ENCODE measurements at places on chromosomes 6 and 20. TPM values are rescaled to one million over a fixed set of nuclear protein-coding genes. Genes with fewer than 3 reads are reported as not detected.

Gene PSORS1C1
- polyA plus RNA-seq, result 5.1 TPM

Gene CTCFL
- polyA plus RNA-seq, result not detected

Gene C6orf15
- polyA plus RNA-seq, result not detected

Gene KIF13A
- 25.3 TPM for polyA plus RNA-seq

Gene MDFI
- 12.6 TPM for polyA plus RNA-seq

Gene HLA-G
- not detected for polyA plus RNA-seq

- DNase-seq, result peak; percentile 61
- no peaks in the 10 kb centered on the region for H3K36me3 ChIP-seq
- H3K27me3 ChIP-seq, result no peaks in the 10 kb centered on the region
- H3K4me3 ChIP-seq, result no peak overlapping the region
Observed at GRCh38 chr20:50478162-50478990, 31.8 kb upstream of the PTPN1 start.

DNA sequence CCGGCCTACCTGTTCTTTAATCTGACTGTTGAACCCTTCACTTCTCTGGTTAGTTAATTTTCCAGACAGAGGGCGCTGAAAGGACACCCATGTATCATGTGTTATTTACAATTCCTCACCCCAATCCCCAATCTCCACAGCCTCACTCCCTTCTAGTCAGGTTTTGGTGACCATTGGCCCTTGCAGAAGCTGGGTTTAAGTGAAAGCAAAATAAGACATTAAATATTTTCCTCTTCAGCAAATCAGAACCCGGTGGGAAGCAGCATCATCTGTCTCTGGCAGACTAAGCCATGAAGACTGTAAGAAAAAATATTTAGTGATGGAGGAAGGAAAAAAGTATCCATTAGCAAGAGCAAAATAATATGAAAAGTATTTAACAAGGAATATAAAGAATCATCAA, 9.4 kb upstream of the HLA-DQA1 start:
- H3K27me3 ChIP-seq, result no peaks in the 10 kb centered on the region
- no peak overlapping the region for H3K4me3 ChIP-seq
- H3K4me1 ChIP-seq, result no peaks in the 10 kb centered on the region
- no peaks in the 10 kb centered on the region for H3K36me3 ChIP-seq
- H3K27ac ChIP-seq, result no peak overlapping the region
- DNase-seq, result peak; percentile 37

DNA sequence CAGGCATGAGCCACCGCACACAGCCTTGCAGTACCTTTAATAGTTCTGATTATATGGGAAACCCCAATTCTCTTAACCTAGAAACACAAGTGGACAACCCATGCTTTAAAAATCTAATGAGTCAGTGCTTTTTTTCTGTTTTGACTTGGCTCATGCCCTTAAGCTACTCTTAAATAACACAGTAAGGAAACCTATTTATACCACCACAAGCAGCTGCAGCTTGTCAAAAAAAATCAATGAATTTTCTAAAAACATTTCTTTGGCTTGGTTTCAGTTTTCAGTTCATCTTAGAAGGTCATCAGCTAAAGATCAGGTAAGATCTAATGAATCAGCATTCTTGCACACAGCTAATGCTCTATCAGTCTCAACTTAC, 124.1 kb upstream of the DST start:
- no peak for DNase-seq
- H3K27me3 ChIP-seq, result no peaks in the 10 kb centered on the region
- H3K27ac ChIP-seq, result no peak overlapping the region
- H3K36me3 ChIP-seq, result no peaks in the 10 kb centered on the region

GRCh38 chr6:17086469-17086868, 15.4 kb upstream of the STMND1 start:
- H3K36me3 ChIP-seq, result no peaks in the 10 kb centered on the region
- no peak overlapping the region for H3K4me3 ChIP-seq
- no peaks in the 10 kb centered on the region for H3K4me1 ChIP-seq
- peak; percentile 47 for DNase-seq
- peaks cover 7% of the 10 kb centered on the region for H3K27me3 ChIP-seq

GRCh38 chr6:127026247-127026646, 92.2 kb upstream of the RSPO3 start:
- H3K36me3 ChIP-seq, result no peaks in the 10 kb centered on the region
- no peak overlapping the region for H3K4me3 ChIP-seq
- no peak for DNase-seq
- no peaks in the 10 kb centered on the region for H3K4me1 ChIP-seq

DNA sequence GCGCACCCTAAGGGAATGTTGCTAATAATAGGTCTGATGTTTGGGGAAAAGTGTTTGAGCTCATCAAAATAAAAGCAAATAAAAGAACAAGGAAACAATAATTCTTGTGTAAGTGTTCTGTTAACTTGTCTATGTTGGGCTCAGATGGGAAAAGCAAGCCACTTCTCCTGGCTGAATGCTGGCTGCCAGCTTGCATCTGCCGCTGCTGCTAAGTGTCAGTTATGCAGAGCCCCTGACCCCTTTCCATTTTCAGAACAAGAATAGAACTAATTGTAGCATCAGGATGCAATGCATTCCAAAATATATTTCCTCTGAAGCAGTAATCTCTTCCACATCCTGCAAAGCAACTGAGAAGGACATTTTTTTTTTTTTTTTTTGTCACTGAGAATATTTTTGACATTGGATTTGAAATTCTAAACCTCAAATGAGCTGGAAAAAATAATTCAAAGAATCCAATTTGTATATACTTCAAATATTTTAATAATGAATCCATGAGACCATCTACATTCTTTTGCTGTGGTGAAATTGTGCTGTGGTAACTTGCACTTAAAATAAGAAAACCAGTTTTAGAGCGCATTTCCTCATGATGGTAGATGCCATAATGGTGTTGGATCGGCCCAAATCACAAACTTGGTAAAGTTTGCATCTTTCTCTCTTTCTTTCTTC, 43.9 kb upstream of the DEK start:
- H3K27ac ChIP-seq, result no peak overlapping the region
- no peaks in the 10 kb centered on the region for H3K4me1 ChIP-seq
- H3K4me3 ChIP-seq, result no peak overlapping the region
- H3K36me3 ChIP-seq, result no peaks in the 10 kb centered on the region
- DNase-seq, result no peak

DNA sequence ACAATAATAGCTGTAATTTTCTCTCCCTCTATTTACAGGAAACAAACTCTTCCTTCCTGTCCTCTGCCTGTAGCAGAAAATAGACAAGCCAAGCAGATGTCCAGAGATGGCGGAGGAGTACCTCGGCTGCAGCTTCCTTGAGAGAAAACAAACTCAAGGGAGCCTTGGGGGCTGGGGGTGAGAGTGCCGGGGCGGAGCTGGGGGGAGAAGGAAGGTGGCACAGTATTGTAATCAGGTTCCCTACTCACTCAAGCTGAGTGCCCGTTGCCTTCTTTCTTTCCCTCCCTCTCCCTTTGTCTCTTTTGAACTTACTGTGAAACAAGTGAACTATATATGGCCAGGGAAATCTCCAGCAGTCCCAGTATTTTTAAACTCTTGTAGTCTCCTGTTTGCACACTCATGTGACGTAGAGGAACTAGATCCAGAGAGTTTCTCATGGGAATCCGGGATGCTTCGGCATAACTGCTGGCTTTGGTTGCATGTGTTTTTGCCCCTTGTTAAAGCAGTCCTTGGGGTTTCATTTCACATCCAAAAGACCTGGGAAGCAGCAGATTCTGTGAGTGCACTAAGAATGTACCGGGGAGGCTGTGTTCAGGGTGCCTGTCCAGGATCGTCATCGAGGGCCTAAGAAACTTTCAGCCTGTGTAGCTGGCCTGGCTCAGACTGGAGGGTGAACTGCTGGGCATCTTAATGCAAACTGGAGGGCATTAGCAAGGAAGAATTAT, 44.6 kb upstream of the HDDC2 start:
- H3K36me3 ChIP-seq, result no peaks in the 10 kb centered on the region
- no peak overlapping the region for H3K27ac ChIP-seq
- no peaks in the 10 kb centered on the region for H3K4me1 ChIP-seq
- no peaks in the 10 kb centered on the region for H3K27me3 ChIP-seq
- no peak overlapping the region for H3K4me3 ChIP-seq

DNA sequence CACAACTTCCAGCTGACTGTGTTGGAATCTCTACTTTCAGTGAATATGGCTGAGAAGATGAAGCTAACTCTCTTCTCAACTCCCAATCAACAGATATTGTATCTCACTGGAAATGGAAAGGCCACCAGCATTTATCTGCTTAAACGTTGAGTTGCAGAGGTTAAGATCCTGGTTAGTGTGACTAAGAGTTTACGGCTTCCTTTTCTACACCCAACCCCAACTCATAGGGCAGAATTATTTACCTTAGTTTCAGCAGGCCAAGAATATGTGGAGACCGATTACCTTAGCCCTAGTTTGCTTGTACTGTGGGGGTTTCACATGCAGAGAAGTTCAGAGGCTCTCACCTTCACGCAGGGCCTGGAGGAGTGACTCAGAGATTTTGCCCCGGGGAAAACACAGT, 1026.6 kb downstream of the EYS start:
- no peaks in the 10 kb centered on the region for H3K4me1 ChIP-seq
- H3K27ac ChIP-seq, result no peak overlapping the region
- H3K4me3 ChIP-seq, result no peak overlapping the region

DNA sequence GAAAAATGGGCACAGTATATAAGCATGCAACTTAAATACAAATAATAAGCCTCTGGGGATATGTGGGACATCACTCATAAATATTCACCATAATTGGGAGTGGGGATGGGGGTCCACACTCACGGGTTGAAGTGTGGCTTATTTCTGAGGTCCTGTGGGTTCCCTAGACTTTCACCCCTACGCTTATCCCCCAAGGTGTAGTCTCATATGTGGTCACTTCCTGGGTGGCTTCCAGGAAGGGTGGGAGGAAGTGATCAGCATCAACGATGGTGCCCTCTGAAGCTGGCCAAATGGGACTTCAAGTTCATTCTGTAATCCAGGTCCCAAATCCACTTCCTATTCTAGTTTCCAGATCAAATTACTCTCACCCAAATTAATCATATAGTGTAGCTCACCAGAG, 59.5 kb downstream of the GNAS start:
- H3K27me3 ChIP-seq, result no peaks in the 10 kb centered on the region
- no peaks in the 10 kb centered on the region for H3K36me3 ChIP-seq

DNA sequence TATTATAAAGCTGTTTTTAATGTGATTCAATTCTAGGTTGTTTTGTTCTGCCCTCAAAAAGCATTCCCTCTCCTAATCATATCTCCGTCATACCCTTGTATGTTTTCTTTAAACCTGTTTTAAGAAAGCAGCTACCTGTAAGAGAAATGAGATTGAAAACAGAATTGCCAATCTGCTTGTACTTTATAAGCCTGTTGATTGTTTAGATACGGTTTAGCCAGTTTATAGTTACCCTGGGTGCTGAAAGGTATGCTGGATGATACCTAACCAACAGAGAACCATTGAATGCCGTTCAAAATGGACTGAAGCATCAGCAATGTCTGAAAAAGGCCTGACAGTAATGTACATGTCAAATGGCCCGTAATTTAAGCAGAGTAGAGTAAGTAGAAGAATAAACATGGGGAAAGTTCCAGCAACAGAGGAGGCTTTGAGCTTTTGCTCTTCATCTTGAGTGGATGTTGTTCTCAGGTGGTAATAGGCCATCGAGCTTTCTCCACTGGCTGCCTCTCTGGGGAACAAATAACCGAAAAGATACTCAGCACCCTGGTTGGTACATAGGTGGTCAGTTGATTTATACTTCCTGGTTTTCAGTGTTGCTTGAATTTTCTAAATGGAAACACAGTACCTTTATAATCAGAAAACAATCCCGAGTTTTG, 27.5 kb downstream of the PTPN1 start:
- no peak overlapping the region for H3K4me3 ChIP-seq
- H3K27me3 ChIP-seq, result no peaks in the 10 kb centered on the region
- no peak overlapping the region for H3K27ac ChIP-seq
- H3K4me1 ChIP-seq, result peaks cover 23% of the 10 kb centered on the region
- H3K36me3 ChIP-seq, result no peaks in the 10 kb centered on the region
- DNase-seq, result no peak

- H3K36me3 ChIP-seq, result no peaks in the 10 kb centered on the region
- no peak overlapping the region for H3K27ac ChIP-seq
- H3K27me3 ChIP-seq, result no peaks in the 10 kb centered on the region
- H3K4me1 ChIP-seq, result peaks cover 48% of the 10 kb centered on the region
Observed at GRCh38 chr20:62362590-62362940, 4.5 kb downstream of the LAMA5 start.

GRCh38 chr20:34675993-34676641, 775 bp downstream of the PIGU start:
- no peaks in the 10 kb centered on the region for H3K27me3 ChIP-seq
- H3K27ac ChIP-seq, result peak overlapping the region; percentile 84
- DNase-seq, result no peak
- H3K4me1 ChIP-seq, result peaks cover 14% of the 10 kb centered on the region

DNA sequence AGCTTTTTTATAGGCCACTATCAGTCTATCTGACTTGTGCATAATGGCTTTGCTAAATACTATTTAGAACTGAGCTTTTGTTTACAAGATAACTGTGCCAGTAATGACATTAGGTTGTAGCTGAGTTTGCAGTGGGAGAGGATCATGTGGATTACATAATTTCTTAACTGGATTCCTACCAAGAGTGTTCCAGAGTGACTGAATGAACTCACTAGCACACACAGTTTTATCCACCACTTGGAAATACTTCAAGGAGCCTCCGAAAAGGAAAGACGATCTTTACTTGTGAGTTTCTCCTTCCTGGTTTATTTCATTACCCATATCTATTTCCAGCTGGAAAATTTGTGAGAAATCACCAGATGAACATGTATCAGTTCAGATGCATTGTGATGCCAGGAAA, 10.9 kb upstream of the SYNE1 start:
- H3K4me1 ChIP-seq, result no peaks in the 10 kb centered on the region
- H3K36me3 ChIP-seq, result no peaks in the 10 kb centered on the region
- no peak overlapping the region for H3K27ac ChIP-seq
- no peak for DNase-seq
- no peak overlapping the region for H3K4me3 ChIP-seq

DNA sequence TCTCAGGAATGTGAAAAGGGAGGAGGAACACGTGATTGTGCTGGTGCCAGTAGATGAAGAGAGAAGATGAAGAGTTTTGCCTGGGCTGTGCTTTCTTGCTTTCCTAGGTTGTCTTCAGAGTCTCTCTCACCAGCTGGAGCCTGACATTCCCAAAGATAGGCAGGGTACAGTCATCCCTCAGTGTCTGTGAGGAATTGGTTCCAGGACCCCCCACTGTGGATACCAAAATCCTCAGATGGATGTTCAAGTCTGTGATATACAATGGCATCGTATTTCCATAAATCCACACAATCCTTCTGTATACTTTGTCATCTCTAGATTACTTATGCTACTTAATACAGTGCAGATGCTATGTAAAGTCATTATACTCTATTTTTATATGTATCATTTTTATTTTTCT, 113.5 kb downstream of the SAMD5 start:
- no peak overlapping the region for H3K4me3 ChIP-seq
- no peaks in the 10 kb centered on the region for H3K4me1 ChIP-seq
- no peak overlapping the region for H3K27ac ChIP-seq
- no peaks in the 10 kb centered on the region for H3K36me3 ChIP-seq
- no peak for DNase-seq
- no peaks in the 10 kb centered on the region for H3K27me3 ChIP-seq

DNA sequence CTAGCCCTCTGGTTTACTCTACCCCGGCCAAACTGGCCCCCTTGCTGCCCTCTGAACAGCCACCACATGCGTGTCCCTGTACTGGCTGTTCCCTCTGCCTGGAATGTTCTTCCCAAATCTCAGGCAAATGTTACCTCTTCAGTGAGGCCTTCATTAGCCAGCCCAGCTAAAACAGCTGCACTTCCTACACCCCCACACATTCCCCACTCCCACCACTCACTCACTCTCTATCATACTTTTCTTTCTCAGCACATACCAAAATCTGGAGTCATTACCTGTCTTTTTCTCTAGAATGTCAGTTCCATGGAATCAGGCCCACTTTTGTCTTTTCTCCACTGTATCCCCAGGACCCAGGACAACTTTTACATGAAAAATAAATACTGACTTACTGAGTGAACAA, 401.2 kb upstream of the SULF2 start:
- no peaks in the 10 kb centered on the region for H3K4me1 ChIP-seq
- H3K36me3 ChIP-seq, result no peaks in the 10 kb centered on the region
- H3K4me3 ChIP-seq, result no peak overlapping the region

GRCh38 chr20:38223743-38224100, 36.8 kb downstream of the KIAA1755 start:
- H3K4me1 ChIP-seq, result no peaks in the 10 kb centered on the region
- no peak overlapping the region for H3K4me3 ChIP-seq
